ENCODE measurements at places on chromosomes 13 and 19.

- DNase-seq: peak; percentile 60
Observed at GRCh38 chr19:49712397-49712859, 21.5 kb downstream of the CPT1C start.

GRCh38 chr13:45306966-45307365 is 34.0 kb downstream of the TPT1 start:
- no peak for DNase-seq

GRCh38 chr13:46484561-46484960 is 68.4 kb upstream of the LRCH1 start:
- DNase-seq: no peak

DNA sequence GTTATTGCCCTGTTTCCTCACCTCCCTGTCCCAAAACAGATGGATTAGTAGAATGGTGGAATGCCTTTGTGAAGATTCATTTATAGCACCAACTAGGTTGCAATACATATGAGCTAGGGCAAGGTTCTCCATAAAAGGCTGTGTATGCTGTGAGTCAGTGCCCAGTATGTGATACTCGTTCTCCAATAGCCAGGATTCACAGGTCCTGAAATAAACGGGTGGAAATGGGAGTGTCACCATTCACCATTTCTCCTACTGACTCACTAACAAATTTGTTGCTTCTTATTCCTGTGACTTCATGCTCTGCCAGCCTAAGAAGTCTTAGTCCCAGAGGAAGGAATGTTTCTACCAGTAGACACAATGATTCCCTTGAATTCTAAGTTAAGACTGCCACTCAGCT is 1745.4 kb downstream of the SLITRK1 start:
- DNase-seq: no peak

DNA sequence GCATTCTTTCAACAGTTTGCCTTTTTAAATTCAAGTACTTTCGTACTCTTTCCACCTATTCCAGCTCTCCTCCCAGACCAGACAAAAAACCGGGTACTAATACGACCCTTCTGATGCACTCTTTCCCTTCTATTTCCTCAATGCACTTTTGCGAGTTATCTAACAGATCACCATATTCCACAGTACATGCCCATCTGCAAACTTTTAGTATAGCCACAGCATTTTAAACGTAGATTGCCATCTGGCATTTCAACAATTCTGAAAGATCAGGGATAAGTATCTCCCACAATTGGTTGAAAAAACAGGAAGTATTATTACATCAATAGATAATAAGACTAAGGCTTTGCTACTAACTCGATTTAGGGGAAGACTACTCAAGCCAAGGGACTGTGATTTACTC is 31.5 kb downstream of the RBM26 start:
- no peak for DNase-seq
